ENCODE measurements at places on chromosomes 16 and 17.

DNA sequence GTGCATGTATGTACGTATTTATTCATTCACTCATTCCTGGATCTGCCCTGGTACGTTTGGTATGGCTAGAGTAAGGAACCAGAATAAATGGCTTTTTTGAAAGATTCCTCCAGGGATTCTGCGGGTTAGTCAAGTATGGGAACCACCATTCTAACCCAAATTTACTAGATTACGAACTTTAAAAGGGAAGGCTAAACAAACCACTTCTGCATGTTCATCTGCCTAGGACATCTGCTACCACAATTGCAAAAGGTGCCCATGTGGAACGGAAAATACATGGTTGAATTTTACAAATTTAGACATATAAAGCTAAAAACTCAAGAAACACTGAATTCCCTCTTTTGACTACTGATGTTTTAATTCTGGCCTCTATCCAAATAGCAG lies 22.1 kb downstream of the CYTH1 start:
- no peak for DNase-seq

- DNase-seq = no peak
Observed at GRCh38 chr17:81415681-81416080, 20.4 kb downstream of the BAHCC1 start.

DNA sequence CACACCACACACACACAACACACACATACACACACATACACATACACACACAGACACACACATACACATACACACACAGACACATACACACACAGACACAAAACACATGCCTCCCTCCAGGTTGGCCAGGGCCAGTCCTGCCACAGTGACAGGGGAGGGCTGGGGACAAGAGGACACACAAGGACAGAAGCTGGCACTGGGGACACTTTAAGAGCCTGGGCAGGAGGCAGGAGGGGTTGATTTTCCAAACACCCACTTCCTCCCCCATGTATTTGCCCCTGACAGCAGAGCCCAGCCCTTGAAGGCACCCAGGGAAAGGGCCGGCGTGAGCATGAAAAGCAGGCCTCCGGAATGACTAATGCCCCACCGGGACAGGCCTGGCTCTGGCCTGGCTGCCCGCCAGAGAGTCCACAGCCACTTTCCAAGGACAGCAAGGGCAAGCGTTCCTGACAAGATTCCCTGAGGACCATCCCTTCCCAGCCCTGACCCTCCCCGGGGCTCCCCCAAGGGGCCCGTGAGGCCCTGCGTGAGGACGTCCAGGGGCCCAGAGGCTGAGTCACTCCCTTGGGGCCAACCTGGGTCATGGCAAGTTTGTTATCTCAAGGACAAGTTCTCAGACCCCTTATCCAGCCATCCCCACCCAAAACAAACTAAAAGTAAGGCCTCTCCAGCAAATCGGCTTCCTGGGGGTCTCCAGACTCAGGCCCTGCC lies 235.6 kb downstream of the ZNF423 start:
- no peak for DNase-seq

DNA sequence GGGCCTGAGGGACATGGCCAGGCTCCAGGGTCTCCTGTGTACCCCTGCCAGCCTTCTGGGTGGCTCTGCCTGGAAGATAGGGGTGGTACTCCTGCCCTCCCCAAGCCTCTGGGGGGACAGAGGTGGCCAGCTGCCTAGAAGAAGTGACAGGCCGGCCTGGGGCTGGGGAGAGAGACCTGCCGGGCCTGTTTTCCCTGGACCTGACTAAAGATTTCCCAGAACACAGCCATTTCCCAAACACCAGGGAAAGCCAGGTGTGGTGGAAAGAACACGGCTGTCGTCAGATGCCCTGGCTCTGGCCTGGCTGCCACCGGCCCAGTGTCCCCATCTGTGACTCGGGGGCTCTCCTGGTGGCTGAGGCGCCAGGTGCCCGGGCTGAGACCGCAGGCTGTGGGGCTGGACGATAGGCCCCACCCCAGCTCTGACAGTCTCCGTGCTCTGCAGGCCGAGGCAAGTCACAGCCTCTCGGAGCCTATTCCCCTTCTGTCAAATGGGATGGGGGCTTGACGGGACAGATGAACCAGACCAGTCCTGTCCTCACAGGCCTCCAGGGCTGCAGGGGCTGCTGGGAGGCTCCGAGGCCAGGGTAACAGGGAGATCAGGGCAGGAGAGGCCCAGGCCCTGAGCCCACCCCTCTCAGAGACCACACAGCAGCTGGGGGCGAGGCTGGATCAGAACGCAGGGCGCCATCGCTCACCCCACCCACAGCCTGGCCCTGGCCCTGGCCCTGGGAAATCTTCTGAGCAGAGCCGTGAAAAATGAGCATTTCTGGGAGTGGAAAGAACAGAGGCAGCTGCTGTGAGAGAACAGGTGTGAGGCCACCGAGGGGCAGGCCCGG lies 33.1 kb downstream of the CTU2 start:
- DNase-seq = no peak

DNA sequence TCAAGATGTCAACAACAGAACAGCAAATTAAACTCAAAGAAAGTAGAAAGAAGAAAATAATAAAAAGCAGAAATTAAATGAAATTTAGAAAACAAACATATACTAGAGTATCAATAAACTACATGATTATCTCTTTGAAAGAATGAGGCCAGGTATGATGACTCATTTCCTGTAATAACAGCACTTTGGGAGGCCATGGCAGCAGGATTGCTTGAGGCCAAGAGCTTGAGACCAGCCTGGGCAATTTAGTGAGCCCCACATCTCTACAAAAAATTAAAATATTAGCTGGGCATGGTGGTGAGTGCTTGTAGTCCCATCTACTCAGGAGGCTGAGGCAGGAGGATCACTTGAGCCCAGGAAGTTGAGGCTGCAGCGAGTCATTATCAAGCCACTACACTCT lies 232.5 kb downstream of the RAB11FIP4 start:
- DNase-seq = no peak

DNA sequence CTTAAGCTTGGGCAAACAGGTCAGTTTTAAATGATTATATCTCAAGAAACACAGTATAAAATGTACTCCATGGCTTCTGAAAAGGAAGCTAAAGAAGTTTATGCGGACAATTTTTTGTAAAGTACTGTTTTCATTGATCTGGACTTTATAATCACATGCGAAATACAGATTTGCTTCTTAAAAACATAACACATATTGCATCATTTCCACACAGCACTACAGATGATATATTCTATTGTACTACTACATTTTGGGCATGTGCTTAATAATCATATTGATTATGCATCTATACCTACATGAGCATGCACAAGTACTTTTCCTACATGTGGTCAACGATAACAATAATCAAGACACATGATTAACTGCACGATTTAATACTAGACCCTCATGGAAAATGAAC lies 22.5 kb downstream of the TRIM37 start:
- no peak for DNase-seq

- DNase-seq = no peak
Observed at GRCh38 chr17:56641894-56642293, 48.4 kb downstream of the NOG start.

GRCh38 chr17:79216826-79217225 lies 142.2 kb downstream of the ENGASE start:
- DNase-seq = no peak
